Activated CD8-positive, alpha-beta memory T cell treated with anti-CD3 and anti-CD28 coated beads for 48 hours (primary cell): ENCODE measurements at places on chromosomes 12 and 14.

DNA sequence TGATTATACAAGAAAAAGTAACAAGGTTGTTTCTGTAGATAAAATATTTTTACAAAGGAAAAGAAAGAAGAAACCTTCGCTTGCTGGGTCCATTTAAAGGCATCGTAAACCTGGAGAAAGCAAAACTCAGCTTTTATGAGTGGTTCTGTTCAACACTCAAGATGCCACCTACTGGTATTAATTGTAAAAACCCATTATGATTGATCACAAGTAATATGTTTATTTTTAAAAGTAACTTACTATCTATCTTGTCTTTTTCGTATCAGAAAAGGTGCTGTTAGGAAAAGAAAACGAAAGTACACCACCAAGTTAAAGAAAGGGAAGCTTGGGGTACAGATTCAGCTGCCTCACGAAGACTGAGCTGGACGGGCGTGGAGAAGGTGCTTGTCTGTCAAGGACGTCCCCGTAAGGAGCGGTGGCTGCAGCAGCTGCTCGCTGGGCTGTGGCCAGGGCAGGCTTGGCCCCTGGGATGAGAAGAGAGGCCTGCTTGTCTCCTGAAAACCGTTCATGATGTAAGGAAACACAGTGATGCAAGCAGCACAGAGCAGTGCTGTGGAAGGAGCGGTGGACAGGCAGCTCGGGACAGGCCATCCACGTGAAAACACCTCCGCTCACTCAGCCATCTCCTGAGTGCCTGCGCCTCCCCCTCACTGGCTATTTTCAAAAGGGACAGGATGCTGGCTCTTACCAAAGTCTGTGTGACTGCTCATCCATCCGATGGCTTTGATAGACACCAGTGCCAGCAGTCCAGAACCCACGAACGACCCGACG, 25.0 kb downstream of the SLC15A4 start:
- DNase-seq = no peak

DNA sequence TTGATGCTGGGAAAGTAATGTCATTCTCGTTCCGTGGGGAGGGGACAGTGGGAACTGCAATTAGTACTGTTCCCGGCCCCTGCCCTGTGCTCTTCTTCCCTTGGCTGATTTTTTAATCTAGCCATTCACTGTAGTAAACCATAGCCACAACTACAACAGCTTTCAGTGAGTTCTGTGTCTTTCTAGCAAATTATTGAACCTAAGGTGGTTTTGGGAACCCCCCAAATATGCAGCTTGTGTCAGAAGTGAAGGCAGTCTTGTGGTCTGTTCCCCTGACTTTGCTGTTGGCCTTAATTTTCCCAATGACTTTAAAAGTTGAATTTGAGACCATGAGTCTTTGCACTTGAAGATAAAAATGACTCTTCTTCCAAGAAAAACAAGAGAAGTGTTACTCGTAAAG, 114.3 kb upstream of the ETV6 start:
- DNase-seq = no peak

DNA sequence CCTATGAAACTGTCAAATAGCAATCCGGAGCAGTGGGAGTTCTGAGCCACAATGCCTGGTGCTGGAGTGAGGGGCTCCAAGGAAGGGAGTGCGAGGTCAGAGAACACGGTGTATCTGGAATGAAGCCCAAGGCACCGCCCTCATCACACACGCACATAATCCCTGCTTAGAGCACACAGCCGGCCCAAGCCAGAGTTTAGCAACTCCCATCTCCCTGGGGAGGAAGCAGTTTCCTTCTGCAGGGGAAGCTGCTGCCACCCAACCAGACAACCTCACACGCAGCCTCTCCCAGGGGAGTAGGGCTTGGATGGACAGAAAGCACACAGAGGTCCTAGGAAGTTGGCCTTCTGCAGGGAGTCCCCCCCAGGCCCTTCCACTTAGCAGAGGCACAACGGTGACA, 31.3 kb downstream of the ACTN1 start:
- DNase-seq = no peak

GRCh38 chr12:52699373-52699772, 4.0 kb downstream of the KRT77 start:
- DNase-seq = no peak

- DNase-seq = no peak
Measured at GRCh38 chr12:30213166-30213565, 429.4 kb upstream of the TMTC1 start.

DNA sequence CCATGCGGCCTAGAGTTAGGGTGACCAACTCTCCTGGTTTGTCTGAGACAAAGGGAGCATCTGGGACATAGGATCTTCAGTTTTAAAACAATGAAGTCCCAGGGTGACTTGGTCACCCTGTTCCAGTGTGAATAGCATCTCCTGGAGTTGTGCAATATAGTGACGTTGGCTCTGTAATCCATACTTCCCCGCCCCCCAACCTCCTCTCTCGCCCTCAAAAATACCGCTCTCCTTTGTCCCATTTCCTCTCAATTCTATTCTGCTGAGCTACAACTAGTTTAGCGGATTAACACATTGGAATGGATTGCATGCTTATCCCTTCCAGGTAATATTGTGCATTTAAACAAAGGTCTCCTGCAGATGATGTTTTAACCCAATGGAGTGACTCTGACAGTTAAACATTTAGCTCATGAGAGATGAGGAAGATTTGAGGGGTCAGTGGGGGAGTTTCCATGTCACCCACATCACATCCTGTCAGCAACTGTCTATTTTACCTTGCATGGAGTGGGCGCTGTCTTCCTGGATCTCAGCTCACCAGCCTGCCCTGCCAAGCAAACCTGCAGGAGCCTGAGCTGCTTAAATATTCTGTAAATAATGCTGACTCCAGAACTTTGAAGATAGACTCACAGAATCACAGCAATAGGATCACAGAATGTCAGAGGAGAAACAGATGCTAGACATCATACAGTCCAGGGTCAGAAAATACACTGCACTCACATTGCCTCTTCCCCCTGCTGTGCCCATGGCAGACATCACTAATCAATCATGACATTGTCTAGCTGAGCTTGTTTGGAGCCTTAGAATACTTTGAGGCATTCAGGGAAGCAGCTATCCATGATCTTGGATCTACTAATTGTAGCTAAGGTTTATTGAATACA, 43.0 kb downstream of the MAP1LC3B2 start:
- DNase-seq = no peak

GRCh38 chr12:130476451-130477135, 138.9 kb downstream of the PIWIL1 start:
- no peak for DNase-seq
